ENCODE measurements at places on chromosomes 6 and 20. TPM values are rescaled to one million over a fixed set of nuclear protein-coding genes. Genes with fewer than 3 reads are reported as not detected.

ANKRD60 gene
- not detected for total RNA-seq

SPATS1 gene
- not detected for total RNA-seq

SYCP2L gene
- not detected for total RNA-seq

DNA sequence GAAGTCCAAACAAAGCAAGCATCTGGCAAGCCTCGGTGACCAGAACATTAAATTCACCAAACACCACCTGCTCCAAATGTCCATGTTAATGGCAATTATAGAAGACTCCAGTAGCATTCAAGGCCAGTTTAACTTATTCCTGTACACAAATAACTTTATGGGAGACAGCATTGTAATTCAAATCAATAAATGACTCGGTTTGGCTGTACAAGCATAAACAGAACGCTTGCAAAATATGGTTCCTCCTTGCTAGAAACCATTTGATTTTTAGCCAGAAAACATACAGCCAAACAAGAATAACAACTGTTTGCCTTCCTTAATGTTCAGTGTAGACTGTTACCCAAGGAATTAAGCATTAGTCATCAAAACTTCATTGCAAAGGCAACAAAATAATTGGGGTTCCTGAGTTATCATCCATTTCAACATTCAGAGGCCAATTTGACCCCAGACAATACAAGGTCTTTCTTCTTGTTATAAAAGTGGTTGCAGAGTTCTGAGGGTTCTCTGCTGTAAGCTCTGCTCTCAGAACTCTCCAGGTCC, 125.1 kb downstream of the BFSP1 start:
- no peak for DNase-seq
- peaks cover 2% of the 10 kb centered on the region for H3K27me3 ChIP-seq
- no peak overlapping the region for H3K4me3 ChIP-seq
- no peak overlapping the region for H3K27ac ChIP-seq
- H3K4me1 ChIP-seq = no peaks in the 10 kb centered on the region
- no peaks in the 10 kb centered on the region for H3K36me3 ChIP-seq

HRH3 gene
- not detected for total RNA-seq

DNA sequence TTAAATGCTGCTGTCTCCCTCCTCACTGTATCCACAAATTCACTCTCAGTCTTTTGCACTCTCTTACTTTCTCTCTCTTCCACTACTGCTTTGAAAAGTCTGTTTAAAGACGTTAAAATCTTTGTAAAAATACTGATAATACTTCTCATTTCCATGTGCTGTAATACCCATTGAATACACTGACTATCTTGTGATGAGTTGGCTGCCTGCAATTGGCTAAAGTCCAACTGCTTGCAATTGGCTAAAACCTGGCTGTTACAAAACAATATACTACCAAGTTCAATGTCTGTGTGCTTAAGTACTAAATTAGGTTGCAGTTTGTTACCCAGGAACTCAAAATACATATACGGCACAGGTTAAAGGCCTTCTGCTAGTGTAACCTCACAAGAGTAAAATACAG, 264.8 kb downstream of the THBS2 start:
- no peak overlapping the region for H3K4me3 ChIP-seq
- DNase-seq = no peak

- H3K36me3 ChIP-seq = no peaks in the 10 kb centered on the region
- no peak overlapping the region for H3K27ac ChIP-seq
- no peak for DNase-seq
- H3K27me3 ChIP-seq = peaks cover 9% of the 10 kb centered on the region
- H3K4me1 ChIP-seq = no peaks in the 10 kb centered on the region
Measured at GRCh38 chr20:18981962-18982539, 168.5 kb downstream of the SCP2D1 start.

GRCh38 chr20:19977373-19977770, 39.8 kb upstream of the NAA20 start:
- no peak overlapping the region for H3K4me3 ChIP-seq
- H3K36me3 ChIP-seq = no peaks in the 10 kb centered on the region
- DNase-seq = no peak
- no peak overlapping the region for H3K27ac ChIP-seq
- no peaks in the 10 kb centered on the region for H3K27me3 ChIP-seq
- no peaks in the 10 kb centered on the region for H3K4me1 ChIP-seq

C2 gene
- total RNA-seq = 5.1 TPM

CNBD2 gene
- 13.8 TPM for total RNA-seq

DNA sequence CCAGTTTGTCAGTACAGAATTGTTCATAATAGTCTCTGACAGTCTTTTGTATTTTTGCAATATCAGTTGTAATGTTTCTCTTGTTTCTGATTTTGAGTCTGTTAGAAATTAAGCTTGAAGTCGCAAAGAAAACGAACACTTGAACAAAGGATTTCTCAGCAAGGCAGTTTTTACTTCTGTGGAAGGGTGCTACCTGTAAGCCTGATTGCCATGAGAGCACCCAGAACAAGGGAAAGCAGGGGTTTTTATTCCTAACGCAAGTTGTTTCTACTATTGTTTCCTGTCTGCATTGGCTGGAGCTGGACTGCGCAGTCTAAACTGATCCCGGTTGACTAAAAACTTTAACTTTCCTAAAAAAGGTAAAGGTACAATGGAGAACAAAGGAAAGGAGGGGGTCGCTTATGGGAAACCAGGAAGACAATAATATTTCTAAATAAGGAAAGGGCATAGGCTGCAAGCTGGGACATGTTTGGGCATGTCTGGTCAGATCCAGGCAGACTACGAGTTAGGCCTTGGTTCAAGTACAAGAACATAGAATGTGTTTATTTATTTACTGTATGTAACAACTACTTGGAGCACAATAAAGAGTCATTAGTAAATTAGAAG, 28.5 kb downstream of the HLA-B start:
- no peak overlapping the region for H3K4me3 ChIP-seq
- DNase-seq = no peak
- H3K27ac ChIP-seq = no peak overlapping the region
- no peaks in the 10 kb centered on the region for H3K4me1 ChIP-seq
- no peaks in the 10 kb centered on the region for H3K36me3 ChIP-seq
- no peaks in the 10 kb centered on the region for H3K27me3 ChIP-seq

DNA sequence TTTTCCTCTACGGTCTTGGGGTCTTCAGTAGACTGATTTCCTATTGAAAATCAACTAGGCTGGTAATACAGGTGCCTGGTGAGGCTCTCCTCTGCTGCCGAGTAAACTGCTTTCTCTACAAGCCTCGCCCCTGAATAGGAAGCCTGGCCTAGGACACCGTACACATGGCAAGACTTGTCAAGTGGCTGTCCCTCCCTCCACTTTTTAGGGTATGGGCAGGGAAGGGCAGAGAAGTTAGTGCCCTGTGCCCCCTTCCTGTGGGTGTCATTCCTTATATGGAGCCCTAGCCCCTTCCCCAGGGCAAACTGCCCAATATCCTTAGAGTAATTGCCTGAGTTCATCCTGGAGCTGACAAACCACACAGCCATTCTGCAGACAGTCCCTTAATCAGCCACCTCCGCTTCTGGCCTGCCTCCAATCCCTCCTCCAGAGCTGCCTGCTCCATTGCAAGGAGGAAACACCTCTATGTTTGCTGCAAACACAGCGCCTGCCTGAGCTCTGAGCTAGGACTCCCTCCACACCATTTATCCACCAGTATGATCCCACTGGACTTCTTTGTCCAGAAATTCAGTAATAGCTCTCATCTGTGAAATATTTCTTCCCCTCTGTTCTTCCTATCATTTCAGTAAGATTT, 93.1 kb downstream of the CHD6 start:
- no peaks in the 10 kb centered on the region for H3K27me3 ChIP-seq
- H3K4me3 ChIP-seq = no peak overlapping the region
- H3K4me1 ChIP-seq = no peaks in the 10 kb centered on the region
- no peaks in the 10 kb centered on the region for H3K36me3 ChIP-seq
- H3K27ac ChIP-seq = no peak overlapping the region

WDR46 gene
- total RNA-seq = 38.3 TPM

All from T-cell (primary cell).